ENCODE measurements at places on chromosomes 16 and 17.

DNA sequence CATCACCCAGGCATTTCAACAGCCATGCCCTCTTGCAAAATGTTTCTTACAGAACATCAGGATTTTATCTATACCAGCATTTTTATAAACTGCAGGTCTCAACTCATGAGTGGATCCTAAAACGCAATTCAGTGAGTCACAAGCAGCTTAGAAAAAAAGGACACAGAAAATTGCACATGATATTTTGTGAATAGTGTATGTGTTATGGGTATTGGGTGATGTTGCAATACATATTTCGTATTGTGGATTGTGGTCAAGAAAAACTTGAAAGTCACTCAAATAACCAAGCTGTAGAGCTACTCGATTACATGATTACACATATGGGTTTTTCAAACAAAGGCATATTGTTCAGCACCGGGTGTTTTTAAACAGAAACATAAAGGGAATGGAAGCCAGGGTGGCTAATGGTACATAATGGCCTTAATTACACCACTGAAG, 1.4 kb downstream of the WIPI1 start:
- DNase-seq, result no peak

DNA sequence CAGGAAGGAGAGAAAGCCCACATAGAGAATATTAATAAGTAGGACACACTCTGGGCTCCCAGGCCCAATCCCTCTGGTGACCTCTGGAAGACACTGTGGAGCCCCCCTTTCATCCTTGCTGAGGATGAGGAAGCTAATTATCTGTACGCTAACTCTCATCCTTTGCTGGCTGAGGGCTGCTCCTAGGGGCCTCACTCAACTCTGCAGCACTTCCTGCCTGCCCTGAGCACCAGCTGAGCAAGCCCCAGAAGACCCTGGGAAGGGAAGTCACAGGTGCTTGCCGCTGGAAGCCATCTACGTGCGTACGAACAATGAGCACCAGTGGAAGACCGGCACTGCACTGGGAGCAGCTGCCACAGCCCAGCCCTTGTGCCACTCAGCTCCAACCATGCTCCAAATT, 145.8 kb upstream of the CDH5 start:
- no peak for DNase-seq

DNA sequence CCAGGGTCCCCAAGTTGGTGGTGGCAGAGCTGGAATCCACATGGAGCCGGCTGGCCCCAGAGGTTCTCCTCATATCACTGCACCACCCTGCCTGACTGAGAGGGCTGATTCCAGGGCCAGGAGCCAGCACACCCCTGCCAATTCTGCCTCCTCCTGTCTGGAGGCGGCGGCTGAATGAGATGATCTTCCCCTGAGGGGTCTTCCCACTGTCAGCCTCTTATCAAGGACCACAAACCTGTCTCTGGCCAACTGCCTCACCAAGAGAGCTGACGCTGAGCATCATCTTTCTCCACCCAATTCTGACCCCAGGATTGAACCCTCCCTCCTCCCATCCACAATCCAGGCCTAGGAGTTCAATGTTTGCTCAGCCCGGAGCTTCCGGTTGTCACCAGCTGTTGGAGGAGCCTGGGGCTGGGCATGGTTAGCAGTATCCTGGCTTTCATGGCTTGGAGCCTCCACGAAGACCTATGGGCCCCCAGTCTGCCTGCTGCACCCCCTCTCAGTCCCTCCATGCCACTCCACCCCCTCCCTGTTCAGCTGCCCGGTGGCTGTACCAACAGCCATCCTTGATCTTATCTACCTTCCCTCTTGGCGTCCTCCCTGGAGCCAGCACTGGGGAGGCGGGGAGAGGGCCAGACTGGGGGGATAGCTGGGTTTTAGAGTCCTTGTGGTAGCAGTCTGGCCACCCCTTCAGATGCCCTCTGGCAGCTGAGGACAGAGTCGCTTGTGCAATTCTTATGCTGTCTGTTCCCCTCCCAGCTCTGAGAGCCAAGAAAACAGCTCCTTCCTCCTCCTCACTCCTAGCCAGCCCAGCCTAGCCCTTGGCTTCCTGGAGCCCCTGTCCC, 25.6 kb downstream of the ABCC3 start:
- DNase-seq, result no peak

- DNase-seq, result no peak
These were observed 1.4 kb downstream of the HIRIP3 start for GRCh38 chr16:29993903-29994599.

- no peak for DNase-seq
These were observed 5.8 kb upstream of the ABCA9 start for GRCh38 chr17:69066482-69066881.
